ENCODE measurements at places on chromosomes 1 and 21. TPM values are rescaled to one million over a fixed set of nuclear protein-coding genes. Genes with fewer than 3 reads are reported as not detected.
A peak's percentile ranks its signal among the peaks of the same experiment; 100 is the strongest.

Gene SPRR3
- not detected for total RNA-seq

Gene PGLYRP3
- not detected for total RNA-seq

Gene NUAK2
- total RNA-seq: 17.4 TPM

GRCh38 chr1:15680131-15680530 lies 4.0 kb upstream of the PLEKHM2 start:
- no peaks in the 10 kb centered on the region for H3K4me1 ChIP-seq
- H3K27me3 ChIP-seq: no peaks in the 10 kb centered on the region
- no peak for DNase-seq
- no peak overlapping the region for H3K4me3 ChIP-seq
- no peak overlapping the region for H3K27ac ChIP-seq

- no peak overlapping the region for H3K27ac ChIP-seq
- peaks cover 10% of the 10 kb centered on the region for H3K4me1 ChIP-seq
- no peak overlapping the region for H3K4me3 ChIP-seq
- H3K36me3 ChIP-seq: no peaks in the 10 kb centered on the region
- DNase-seq: no peak
Observed at GRCh38 chr1:43372172-43372571, 4.4 kb upstream of the ELOVL1 start.

DNA sequence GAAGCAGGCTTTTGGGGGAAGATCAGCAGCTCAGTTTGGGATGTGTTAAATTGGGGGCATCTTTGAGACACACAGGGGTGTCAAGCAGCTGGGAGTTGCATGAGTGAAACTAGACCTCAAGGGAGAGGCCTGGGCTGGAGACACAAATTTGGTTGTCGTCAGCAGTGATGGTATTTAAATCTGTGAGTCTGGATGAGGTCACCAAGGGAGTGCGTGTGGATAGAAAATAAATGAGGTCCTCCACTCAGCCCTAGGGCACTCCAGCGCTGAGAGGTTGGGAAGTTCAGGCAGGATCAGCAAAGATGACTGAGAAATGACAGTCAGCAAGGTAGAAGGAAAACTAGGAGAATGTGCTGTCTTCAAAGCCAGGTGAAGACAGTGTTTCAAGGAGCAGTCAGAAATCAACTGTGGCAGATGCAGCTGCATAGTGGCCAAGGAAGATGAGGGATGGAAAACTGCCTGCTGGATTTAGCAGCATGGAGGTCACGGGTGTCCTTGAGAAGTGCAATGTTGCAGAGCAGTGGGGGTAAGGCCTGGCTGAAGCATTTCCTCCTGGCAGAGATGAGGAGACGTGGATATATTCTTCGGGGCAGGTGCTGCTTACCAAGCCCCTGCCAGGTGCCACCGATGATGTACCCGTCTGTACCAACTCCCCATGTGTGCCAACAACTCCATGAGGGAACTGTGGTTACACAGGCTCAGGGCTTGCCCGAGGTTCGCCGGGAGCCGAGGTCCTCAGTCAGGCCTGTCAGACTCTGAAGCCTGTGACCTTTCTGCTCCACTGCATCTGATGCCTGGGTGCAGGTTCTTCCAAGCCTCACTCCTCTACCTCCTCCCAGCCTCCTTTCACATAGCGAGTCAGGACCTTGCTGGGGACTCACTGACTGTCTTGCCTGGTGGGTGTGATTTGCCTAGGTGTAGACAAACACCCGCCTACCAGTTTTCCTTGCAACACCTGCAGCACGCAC lies 11.3 kb downstream of the MAP7D1 start:
- no peak overlapping the region for H3K27ac ChIP-seq
- no peak overlapping the region for H3K4me3 ChIP-seq
- H3K27me3 ChIP-seq: no peaks in the 10 kb centered on the region

- no peaks in the 10 kb centered on the region for H3K36me3 ChIP-seq
- no peaks in the 10 kb centered on the region for H3K27me3 ChIP-seq
- no peak overlapping the region for H3K4me3 ChIP-seq
- DNase-seq: no peak
- no peak overlapping the region for H3K27ac ChIP-seq
Observed at GRCh38 chr1:101453844-101454243, 217.0 kb downstream of the S1PR1 start.

DNA sequence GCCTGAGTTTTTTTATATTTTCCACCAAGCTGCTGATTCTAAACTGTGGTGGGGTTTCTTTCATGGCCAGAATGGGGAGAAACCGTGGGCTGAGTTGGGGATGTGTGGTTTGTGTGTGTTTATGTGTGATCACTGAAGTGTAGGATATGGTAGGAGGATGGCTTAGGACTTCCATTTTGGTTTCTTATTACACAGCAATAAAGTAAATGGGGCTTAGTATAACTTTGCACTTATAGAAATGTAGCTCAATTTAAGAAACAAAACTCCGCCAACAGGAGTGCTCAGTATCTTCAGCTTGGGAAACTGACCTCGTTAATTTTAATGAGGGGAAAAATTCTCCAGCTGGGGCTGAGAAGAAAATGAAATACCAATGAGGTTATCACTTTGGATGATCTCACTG lies 77.8 kb downstream of the PBX1 start:
- no peak for DNase-seq
- no peak overlapping the region for H3K4me3 ChIP-seq
- H3K4me1 ChIP-seq: no peaks in the 10 kb centered on the region
- no peaks in the 10 kb centered on the region for H3K27me3 ChIP-seq

- no peaks in the 10 kb centered on the region for H3K36me3 ChIP-seq
- DNase-seq: no peak
- H3K4me3 ChIP-seq: no peak overlapping the region
- no peak overlapping the region for H3K27ac ChIP-seq
Observed at GRCh38 chr1:238469146-238469631, 578.5 kb upstream of the ZP4 start.

- H3K4me3 ChIP-seq: no peak overlapping the region
- no peaks in the 10 kb centered on the region for H3K36me3 ChIP-seq
- no peaks in the 10 kb centered on the region for H3K27me3 ChIP-seq
- no peak overlapping the region for H3K27ac ChIP-seq
- H3K4me1 ChIP-seq: 0 out of 2 replicates have a peak, but pooled peaks cover 9% of the 10 kb centered on the region
Observed at GRCh38 chr21:42941696-42942085, 16.3 kb upstream of the ERVH48-1 start.

GRCh38 chr1:6601049-6601922 lies 1.4 kb downstream of the KLHL21 start:
- no peaks in the 10 kb centered on the region for H3K27me3 ChIP-seq
- H3K4me3 ChIP-seq: peak overlapping the region; percentile 61
- peak overlapping the region; percentile 90 for H3K27ac ChIP-seq
- H3K36me3 ChIP-seq: no peaks in the 10 kb centered on the region
- DNase-seq: peak; percentile 90
- H3K4me1 ChIP-seq: peaks cover 27% of the 10 kb centered on the region

- peak overlapping the region; percentile 82 for H3K27ac ChIP-seq
- H3K4me1 ChIP-seq: peaks cover 52% of the 10 kb centered on the region
- H3K27me3 ChIP-seq: no peaks in the 10 kb centered on the region
- peaks cover 2% of the 10 kb centered on the region for H3K36me3 ChIP-seq
Observed at GRCh38 chr1:85198864-85199263, 2.0 kb downstream of the SYDE2 start.

GRCh38 chr1:56417646-56418045 lies 161.7 kb downstream of the PLPP3 start:
- no peaks in the 10 kb centered on the region for H3K36me3 ChIP-seq
- no peak for DNase-seq
- H3K4me3 ChIP-seq: no peak overlapping the region
- no peaks in the 10 kb centered on the region for H3K27me3 ChIP-seq
- peaks cover 12% of the 10 kb centered on the region for H3K4me1 ChIP-seq

- no peak for DNase-seq
- no peaks in the 10 kb centered on the region for H3K36me3 ChIP-seq
Observed at GRCh38 chr21:16667395-16667794, 845.4 kb upstream of the CXADR start.

All from Panc1 (cell line).